D341Med (cell line): ENCODE measurements at places on chromosomes 7 and 10.

- DNase-seq, result no peak
Observed at GRCh38 chr10:86065711-86066251, 300.8 kb downstream of the GRID1 start.

GRCh38 chr7:151690606-151691005 is 170.9 kb upstream of the RHEB start:
- no peak for DNase-seq

GRCh38 chr7:123241809-123242208 is 42.0 kb upstream of the SLC13A1 start:
- DNase-seq, result no peak

DNA sequence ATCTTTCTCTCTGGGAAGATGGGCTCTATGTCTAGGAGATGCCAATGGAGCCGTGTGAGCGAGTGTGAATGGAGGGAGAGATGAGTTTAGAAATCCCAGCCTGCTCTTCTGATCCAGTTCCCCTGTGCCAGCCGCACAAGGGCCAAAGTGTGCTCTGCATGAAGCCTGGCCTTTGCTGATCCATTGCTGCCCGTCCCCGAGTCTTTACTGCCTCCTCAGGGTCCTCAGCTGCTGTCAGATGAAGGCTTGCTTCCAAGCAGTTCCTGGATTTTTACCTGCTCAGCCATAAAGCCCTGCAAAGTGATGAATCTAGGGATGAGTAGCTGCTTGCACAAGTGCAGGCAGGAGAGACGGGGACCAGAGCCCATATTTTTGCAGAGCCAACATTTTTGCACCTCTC is 115.9 kb downstream of the ZMIZ1 start:
- no peak for DNase-seq

DNA sequence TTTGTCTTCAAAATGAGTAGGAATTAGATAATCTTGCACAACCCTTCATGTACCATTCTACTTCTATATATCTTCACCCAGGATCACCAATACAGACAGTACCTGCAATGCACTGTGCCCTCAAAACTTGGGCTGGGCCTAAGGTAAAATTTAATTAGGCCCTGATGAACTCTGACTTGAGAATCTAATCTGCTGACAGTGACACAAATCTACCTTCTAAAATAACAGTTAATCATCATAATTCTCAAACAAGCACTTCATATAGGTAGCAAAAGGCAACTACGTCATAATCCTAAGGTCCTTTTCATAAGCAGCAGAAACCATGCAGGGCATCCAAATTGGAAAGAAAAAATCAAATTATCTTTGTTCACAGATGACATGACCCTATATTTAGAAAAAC is 4.1 kb downstream of the ZNF25 start:
- DNase-seq, result no peak

- DNase-seq, result no peak
Observed at GRCh38 chr10:125082881-125083575, 77.3 kb downstream of the CTBP2 start.
